Left renal pelvis (tissue), 4 donors: ENCODE measurements at places on chromosomes 1 and 21. TPM values are rescaled to one million over a fixed set of nuclear protein-coding genes. Genes with fewer than 3 reads are reported as not detected.

FAM163A gene
- polyA plus RNA-seq, result 1.1 TPM

S100A7 gene
- not detected for polyA plus RNA-seq

OR10T2 gene
- polyA plus RNA-seq, result not detected

INKA2 gene
- 2.7 TPM for polyA plus RNA-seq

CCNL2 gene
- 205 TPM for polyA plus RNA-seq

INPP5B gene
- 17.9 TPM for polyA plus RNA-seq

PLA2G2D gene
- polyA plus RNA-seq, result not detected

ZNF683 gene
- not detected for polyA plus RNA-seq

CFAP141 gene
- polyA plus RNA-seq, result not detected

DNA sequence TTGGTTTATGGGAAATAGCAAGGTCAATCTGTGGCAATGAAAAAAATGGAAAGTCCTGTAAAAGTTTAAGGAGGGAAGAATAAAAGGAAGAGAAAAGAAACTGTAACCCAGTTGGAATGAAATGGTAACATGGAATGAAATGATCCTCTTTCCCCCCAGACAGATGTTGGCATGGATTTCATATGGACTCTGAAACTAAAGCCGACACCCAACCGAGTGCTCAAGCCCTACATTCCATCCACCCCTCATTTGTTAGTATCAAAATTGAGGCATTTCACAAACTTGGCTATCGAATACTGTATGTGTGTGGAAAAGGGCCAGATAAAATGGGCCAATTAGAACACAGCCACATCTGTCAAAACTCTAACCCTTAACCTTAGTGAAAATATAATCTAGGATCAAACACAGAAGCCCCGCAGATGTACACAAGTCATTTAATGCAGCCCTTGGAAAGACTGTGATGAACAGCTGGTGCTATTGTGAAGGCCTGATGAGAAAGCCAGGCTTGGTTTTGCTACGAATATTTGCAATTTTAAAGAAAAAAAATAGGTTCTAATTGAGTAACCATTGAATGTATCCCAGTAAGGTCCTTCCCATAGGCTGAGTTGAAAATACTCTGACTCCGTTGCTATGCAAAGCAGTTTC is 72.6 kb upstream of the RGL1 start:
- DNase-seq, result no peak

GRCh38 chr1:230074270-230074669 is 7.2 kb downstream of the GALNT2 start:
- DNase-seq, result no peak

DNA sequence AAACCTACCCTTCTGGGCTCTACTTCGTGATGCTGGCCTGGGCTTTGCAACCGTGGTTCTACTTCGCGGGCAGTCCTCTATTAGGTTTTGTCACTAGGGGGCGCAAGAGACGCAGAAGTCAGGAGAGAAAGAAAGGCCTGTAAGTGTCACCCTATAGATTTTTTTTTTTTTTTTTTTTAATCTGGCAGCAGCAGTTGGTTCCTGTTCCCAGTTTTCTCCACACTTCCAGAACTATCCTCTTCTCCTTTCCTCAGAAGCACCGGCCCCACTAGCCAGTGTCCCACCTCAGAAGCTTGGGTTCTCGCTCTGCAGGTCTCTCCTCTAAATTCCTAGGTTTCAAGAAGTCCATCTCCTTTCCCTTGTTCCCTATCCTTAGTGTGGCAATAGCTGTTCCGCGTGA is 9.1 kb upstream of the LCE2D start:
- DNase-seq, result peak; percentile 8

- no peak for DNase-seq
Observed at GRCh38 chr1:3342960-3343359, 111.5 kb upstream of the ARHGEF16 start.

DNA sequence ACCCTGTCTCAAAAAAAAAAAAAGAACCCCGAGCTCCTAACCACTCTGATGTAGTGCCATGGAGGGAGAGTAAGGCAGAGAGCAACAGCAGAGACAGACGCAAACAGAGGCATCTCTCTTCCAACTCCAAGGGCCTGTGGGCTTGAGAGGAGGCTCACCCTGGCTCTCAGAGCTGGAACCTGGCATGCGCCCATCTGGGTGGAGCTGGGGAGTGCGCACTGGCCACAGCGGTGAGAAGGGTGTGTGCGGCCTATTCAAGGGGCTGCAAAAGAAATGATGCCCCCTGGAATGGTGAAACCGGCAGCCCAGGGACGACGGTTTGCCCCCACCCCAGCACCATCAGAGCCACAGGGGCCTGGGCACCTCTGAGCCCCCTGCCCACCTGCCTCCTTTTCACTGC is 17.6 kb downstream of the COL8A2 start:
- no peak for DNase-seq

DNA sequence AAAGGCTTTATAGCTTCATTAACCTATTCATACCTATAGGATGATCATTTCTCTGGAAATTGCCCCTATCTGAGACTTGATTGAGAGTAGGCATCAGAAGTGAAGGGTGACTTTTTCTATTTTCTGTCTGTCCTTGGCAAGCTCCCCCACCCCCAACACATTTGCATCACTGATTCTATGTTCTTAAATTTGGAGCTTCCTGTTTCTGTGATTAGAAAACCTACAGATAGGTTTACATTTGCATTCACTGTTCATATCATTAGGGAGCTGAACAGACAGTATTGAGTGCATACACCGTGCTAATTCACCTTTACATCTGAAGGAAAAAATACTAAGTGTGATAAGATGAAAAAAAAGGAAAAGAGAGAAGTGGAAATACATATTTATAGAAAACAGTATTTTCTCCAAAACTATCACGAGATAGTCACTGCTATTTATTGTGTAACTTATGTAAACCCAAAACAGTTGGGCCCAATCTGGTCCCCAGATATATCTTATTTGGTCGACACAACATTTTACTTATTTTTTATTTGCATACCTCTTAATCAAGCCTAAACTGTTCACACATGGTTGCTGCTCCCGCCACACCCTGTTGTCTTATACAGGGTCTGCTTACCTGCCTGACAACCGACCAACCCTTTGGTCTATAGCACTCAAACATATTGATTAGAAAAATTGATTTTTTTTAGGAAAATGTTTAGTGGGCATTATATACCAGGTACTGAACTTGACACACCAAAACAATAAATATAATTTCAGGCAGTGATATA is 218.8 kb downstream of the NTNG1 start:
- no peak for DNase-seq

DNA sequence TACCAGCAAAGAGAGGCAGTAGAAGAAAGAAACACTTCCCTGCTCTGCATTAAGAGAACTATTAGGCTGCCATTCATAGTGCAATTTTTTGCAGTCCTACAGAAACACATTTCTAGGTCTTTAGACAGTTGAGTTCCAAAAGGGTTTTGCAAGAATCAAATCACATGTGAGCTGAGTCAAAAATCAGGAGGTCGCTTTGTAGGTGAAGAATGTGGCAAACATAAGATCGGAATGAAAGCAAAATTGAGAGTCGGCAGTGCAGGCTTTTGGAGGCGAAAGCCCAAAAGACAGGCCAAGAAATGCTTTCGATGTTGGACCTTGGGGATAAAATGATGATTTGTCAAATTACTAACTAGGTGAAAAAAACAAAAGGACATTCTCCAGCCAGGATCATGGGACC is 213.5 kb upstream of the NRIP1 start:
- no peak for DNase-seq

DNA sequence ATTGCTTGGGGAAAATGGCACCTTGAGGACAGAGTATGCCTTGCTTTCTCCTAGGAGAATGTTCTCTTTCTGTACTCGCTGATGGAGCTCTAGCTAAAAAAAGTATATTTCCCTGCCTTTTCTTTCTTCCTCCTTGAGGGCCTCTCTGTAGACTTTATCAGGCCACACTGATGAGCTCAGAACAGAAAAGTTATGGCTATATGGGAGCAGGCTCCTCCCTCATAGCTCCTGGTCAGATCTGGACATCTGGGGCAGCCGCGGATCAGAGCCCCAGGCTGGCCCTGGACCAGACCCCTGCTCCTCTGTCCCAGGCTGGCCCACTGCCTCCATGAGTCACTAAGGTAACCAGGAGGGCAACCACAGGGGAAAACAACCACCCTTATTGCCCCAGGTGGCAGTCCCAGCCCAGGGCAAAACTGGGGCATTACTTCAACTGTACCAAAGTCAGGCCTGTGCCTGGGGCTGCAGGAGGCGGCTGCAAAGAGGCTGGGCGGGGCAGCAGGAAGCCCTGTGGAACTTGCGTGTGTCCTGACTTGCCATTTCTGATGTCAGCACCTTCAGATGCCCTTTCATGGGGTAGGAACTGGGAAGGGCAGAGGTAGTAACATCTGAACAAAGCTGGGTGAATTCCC is 26.3 kb upstream of the ZNF648 start:
- no peak for DNase-seq

DNA sequence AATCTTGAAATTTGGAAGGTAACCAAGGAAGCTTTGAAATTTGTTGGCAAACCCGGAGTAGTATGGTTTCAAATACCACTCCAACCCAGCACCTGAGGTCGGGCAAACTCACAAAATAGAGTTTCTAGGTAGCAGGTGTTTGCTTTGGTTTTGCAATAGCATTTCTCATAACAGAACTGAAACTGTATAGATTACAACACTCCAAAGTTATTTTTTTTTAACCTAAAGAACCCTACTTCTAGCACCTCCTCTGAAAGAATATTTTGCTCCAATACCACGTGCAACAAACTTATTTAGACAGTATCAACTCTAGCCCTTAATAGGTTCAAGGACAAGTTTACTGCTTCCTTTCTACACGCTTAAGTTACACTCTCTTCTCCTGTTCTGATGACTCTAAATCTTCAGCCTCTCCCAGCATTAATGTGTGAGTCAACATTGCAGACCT is 178.5 kb upstream of the FMN2 start:
- DNase-seq, result no peak

DNA sequence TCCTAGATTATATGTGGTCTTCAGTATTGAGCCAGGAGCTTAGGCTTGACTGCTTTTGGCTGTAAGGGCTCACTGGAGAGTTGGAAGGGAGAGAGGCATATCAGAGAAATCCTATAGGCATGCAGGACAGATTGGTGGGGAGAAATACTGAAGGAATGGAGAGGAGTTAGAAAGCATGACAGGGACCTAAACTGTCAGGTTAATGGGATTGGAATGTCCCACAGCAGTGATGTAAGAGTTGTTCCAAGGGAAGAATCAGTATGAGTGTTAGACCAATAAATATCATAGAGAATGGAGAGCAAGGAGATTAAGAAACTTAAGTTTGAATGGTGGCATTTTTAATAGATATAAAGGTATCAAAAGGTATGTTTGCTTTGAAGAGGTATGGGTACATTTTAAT is 39.7 kb downstream of the SLC35A3 start:
- no peak for DNase-seq

DNA sequence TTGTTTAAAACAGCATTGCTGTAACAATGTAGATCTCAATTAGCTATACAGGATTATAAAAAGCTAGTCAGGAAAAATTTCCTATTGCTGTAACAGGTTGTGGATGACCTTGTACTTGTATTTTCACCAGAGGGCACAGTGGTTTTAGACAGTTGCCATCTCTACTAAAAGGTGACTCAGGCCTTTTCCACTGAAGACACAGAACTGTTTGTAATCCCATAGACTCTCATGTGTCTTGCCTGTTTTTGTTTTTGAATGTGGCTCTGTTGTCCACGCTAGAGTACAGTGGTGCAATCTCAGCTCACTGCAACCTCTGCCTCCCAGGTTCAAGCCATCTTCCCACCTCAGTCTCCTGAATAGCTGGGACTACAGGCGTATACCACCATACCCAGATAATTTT is 5.9 kb downstream of the MTFR1L start:
- DNase-seq, result no peak

- DNase-seq, result no peak
Observed at GRCh38 chr1:39835110-39835509, 46.4 kb upstream of the BMP8B start.

GRCh38 chr1:206022766-206023165 is 929 bp downstream of the CTSE start:
- DNase-seq, result no peak

- DNase-seq, result no peak
Observed at GRCh38 chr1:219568733-219569132, 44.2 kb downstream of the ZC3H11B start.

DNA sequence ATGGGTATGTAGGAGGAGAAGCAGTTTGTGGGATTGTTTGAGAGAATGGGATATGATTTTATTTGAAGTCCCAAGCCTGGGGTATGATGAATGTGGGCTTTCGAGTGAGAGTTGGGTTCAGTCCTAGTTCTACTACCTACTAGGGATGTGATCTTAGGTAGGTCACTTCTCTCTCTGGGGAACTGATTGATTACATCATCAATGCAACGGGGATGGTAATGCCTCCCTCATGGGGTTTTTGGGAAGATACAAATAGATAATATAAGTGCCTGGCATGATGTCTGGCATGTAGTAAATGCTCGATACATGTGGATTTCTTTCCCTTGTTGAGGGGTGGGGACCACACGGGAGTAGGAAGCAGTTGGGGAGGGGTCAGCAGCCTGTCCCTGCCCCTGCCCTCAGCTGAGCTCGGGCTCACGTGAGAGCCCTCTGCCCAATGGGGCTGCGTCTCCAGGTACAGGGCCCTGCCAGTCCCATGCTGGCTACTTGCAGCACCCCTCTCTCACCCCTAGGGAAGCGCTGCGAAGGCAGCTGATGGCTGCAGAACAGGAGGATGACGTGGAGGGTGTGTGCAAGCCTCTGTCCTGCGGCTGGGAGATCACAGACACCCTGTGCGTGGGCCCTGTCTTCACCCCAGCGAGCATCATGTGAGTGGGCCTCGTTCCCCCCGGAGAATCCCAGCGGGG is 38.7 kb downstream of the AZIN2 start:
- DNase-seq, result no peak

- no peak for DNase-seq
Observed at GRCh38 chr1:93549131-93549530, 101.2 kb downstream of the FNBP1L start.

- no peak for DNase-seq
Observed at GRCh38 chr1:13662493-13662892, 37.5 kb upstream of the PRDM2 start.

GRCh38 chr1:71831646-71832045 is 450.7 kb downstream of the NEGR1 start:
- no peak for DNase-seq

DNA sequence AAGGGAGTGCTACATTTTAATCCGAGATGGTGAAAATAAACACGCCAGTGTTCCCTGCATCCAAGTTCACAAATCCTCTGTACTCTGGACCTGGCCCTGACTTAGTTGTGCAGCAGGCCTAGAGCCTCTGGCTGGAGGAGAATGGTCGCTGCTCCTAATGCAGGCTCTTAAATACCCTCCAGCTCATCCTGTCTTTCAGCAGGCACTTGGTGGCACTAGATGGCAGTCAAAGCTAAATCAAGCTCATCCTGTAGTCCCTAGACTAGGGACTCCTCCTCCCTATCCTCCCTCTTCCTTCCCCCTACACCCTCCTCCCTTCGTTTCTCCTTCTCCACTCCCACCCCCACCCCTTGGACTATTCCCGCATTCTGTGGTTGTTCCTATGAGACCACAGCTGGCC is 41.6 kb upstream of the MTR start:
- DNase-seq, result no peak

GRCh38 chr1:93000751-93001175 is 39.5 kb upstream of the DIPK1A start:
- DNase-seq, result no peak

- DNase-seq, result no peak
Observed at GRCh38 chr1:108107658-108108057, 92.5 kb downstream of the SLC25A24 start.

GRCh38 chr1:186442651-186443375 is 18.1 kb downstream of the PDC start:
- no peak for DNase-seq
